ENCODE measurements at places on chromosomes 1 and 21.

DNA sequence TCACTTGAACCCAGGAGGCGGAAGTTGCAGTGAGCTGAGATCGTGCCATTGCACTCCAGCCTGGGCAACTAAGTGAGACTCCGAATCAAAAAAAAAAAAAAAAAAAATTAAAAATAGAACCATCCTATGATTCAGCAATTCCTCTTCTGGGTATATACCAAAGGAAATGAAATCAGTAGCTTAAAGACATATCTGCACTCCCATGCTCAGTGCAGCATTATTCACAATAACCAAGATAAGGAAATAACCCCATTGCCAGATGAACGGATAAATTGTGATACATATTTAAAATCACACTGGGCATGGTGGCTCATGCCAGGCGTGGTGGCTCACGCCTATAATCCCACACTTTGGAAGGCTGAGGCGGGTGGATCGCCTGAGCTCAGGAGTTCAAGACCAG, 23.8 kb downstream of the ALDH9A1 start:
- no peak for DNase-seq

GRCh38 chr1:147388969-147389368, 146.5 kb downstream of the CHD1L start:
- DNase-seq: no peak

- DNase-seq: no peak
These were observed 475.4 kb downstream of the PTPRU start for GRCh38 chr1:29711582-29712283.

DNA sequence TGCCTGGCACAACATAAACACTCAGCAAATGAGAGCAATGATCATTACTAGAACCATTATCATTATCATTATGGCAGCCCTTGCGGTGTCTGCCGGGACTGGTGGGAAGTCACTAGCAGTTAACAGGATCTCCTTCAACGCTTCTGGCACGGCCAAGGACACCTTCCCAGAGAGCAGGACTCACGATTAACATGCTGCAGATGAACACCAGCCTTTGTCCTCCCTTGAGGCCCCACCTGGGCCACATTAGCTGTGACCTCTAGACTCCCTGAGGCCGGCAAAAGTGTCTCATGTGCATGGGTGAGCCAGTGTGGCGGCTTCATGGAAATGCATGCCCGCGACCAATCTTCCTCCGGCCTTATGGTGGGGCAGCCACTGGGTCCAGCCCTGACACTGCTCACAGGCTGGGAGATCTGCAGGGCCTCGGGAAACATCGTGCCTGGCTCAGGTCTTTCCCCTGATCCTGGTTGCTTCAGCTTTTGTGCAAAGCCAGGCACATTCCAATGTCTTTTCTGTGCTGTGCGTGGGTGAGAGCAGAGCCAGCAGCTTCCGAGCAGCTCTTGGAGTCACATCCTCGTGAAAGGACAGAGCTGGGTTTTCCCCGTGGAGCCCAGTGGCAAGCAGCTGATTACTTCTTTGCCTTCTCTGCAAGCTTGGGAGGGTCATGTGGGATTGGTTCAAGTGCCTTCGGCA, 107.3 kb downstream of the HMGB4 start:
- no peak for DNase-seq

GRCh38 chr21:35791541-35792325, 268.6 kb downstream of the SETD4 start:
- no peak for DNase-seq

DNA sequence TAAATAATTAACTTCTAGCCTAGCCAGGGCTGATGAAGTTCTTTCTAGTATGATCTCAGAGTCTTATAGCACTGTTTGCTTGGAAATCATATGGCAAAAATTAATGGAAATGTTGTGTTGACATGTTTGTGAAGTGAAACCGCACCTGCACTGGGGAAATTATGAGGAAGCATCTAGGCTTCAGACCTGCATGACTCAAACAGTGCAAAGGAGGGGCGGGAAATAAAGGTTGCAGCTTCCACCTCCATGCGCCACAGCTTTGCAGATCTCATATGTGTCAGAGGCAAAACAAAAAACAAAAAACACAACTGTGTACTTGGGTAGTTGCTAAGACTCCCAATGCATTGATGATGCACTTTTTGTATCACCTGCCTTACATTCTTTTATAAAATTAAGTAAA, 1080.6 kb downstream of the PLA2G4A start:
- DNase-seq: no peak

- peak; percentile 88 for DNase-seq
These were observed 13.5 kb downstream of the TRAF3IP3 start for GRCh38 chr1:209769171-209769904.

DNA sequence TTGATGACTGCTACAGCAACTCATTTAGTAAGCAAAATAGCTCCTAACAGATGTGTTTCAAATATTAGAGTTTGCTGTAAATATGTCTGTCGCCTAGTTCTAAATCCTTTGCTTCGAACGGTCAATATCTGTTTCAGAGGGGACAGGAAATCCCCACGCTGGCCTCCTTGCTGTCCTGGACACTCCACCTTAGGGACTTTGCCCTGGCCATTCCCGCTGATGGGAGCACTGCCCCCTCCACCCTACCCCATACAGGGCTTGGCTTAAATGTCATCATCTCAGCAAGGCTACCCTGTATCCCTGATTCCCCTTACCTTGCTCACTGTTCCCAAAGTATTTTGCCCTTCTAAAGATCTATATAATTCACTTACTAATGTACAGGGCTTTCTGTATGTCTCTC, 86.1 kb upstream of the HIVEP3 start:
- no peak for DNase-seq

- DNase-seq: no peak
These were observed 58.9 kb downstream of the DIPK1A start for GRCh38 chr1:92902406-92902744.

GRCh38 chr21:43832648-43833047, 32.4 kb upstream of the AGPAT3 start:
- no peak for DNase-seq

- DNase-seq: no peak
These were observed 91.2 kb upstream of the SLC45A1 start for GRCh38 chr1:8226747-8227146.

GRCh38 chr1:116178837-116179236, 67.6 kb downstream of the MAB21L3 start:
- no peak for DNase-seq

DNA sequence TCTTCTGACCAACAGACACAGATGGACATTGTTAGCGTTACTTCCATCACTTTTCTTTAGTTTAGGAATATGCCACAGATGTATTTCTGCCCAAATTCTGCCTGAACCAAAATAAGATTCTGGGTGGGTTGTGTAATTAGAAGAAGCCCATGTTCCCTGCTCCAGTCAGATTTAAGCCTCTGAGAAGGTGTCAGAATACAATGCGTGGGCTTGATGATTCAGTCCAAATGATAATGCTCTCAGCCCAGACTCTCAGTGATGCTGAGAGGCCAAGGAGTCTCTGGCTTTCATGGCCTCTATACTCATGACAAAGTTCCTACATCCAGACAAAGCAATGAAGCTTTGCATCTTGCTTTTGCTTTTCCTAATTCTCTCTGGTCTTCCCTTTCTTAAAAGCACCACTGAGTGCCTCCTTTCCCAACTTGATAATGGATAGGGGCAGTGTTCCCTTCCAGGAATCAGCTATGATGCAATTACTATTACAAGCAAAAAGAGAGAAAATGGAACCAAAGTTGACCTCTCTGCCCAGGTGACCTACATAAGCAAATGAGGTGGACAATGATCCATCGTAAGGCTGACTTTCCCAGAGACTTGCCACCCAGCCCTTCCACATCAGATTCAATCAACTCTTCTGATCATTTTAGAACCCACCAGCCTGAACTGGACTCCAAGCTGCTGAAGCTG, 8.8 kb downstream of the SEC16B start:
- no peak for DNase-seq

GRCh38 chr1:154440036-154440804, 35.1 kb downstream of the IL6R start:
- no peak for DNase-seq

- DNase-seq: no peak
These were observed 27.8 kb upstream of the TIAM1 start for GRCh38 chr21:31371715-31372470.

DNA sequence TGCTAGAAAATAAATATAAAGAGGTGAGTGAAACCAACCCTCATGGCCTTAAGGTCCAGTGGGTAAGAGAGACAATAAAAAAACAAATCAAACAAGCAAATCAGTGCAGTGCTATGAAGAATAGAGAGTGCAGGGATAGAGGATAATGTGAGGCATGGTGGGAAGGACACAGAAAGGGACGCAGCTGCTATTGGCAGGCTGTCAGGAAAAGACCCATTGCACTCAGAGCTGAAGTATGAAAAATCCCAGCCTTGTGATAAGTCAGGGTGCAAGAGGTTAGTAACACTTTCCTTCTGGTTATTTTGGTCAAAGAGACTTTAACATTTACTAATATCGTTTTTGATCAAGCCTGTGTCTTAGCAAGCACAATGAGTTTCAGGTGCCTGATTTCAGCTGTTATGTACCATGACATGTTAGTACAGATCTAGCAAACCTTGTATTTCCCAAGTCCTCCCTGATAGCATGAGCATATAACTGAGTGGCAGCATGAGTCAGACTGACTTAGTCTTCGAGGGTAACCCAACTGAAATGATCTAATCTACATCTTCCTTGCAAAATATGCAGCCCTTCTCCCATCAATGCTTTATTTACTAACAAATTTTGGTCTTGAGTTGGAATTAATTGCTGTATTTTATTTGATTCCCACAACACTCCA, 31.7 kb downstream of the CHML start:
- no peak for DNase-seq

- no peak for DNase-seq
These were observed 77.6 kb upstream of the ZNF326 start for GRCh38 chr1:89917353-89917752.

- peak; percentile 90 for DNase-seq
These were observed 691 bp downstream of the SFPQ start for GRCh38 chr1:35192056-35192852.

DNA sequence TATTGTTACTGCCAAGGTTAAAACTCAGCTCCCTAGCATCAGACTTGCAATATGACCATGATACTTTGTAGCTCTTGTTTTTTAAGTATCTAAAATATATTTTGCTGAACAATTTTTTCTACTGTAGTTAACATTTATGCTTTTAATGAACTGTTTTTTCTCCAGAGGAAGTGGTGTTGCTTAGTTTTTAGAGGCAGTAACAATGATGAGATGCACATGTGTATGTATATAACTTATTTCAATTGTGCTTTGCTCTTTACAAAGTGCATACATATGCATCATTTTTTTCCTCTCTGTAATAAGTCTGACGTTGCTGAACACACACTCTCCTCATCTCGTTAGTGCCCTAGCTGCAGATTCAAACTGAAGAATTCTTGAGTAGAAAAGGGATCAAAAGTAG, 418.8 kb downstream of the ZP4 start:
- DNase-seq: no peak

- DNase-seq: no peak
These were observed 42.6 kb upstream of the GPR153 start for GRCh38 chr1:6303397-6304012.

GRCh38 chr1:99594205-99594604, 51.7 kb upstream of the PALMD start:
- no peak for DNase-seq

GRCh38 chr1:25727635-25728286, 72.2 kb upstream of the SELENON start:
- DNase-seq: no peak

DNA sequence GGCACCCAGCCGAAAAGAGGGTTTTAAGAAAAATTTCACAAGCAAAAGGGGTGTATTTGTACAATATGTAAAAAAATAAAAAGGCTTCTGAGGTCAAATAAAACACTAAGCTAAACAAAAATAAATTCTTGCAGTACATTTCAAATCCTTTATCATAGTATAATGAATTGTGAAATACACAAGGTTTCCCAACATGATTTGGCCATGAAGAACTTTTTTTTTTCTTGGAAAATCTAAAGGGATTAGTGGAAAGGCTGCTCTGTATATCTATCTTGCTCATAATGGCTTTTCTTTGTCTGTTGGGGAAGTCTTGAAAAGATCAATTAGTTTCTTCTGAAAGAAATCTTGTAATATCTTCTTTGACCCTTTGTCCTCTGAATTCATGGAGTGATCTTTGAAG, 593.4 kb downstream of the PLPP3 start:
- DNase-seq: no peak

GRCh38 chr1:39230261-39231190, 26.0 kb downstream of the MACF1 start:
- DNase-seq: peak; percentile 35

DNA sequence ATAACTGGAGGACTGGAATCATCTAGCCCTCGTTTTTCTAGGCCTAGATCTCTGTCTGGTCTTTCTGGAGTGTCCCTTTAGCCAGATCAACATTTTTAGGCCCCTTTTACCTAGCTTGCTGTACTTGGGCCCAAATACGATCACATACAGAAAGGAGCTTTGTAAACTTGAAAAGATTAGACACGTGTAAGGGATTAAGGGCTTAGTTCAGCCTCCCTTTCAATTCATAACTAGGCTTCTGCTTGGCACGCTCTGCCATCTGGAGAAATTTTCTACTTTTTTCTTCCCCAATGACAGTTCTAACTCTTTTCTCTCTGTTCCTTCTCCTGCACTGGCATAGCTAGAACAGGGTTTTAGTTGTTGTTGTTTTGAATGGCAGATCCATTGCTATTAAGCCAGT, 153.3 kb upstream of the BEND5 start:
- DNase-seq: no peak

GRCh38 chr1:37471345-37472231, 2.8 kb upstream of the ZC3H12A start:
- DNase-seq: no peak

DNA sequence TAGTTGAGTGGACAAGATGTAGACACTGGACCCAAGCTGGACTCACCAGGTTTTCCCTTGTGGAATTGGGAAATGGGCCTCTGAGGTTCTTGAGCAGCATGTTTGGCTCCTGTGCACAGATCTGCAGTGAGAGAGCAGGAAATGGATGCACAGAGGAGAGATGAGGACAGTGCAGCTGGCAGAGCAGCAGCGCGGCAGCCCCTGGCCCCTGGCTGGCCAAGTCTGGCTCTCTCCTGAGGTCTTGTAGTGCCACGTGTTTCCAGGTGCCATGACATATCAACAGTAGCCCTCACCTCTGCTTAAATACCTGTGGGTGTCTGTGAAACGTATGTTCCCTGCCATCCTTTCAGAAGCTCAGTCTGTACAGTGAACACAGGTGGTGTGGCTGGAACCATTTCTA, 19.2 kb upstream of the BCL10 start:
- DNase-seq: no peak

- DNase-seq: no peak
These were observed 84.1 kb upstream of the VANGL1 start for GRCh38 chr1:115557715-115558114.

GRCh38 chr1:27099587-27100334, 55.2 kb downstream of the SLC9A1 start:
- no peak for DNase-seq

DNA sequence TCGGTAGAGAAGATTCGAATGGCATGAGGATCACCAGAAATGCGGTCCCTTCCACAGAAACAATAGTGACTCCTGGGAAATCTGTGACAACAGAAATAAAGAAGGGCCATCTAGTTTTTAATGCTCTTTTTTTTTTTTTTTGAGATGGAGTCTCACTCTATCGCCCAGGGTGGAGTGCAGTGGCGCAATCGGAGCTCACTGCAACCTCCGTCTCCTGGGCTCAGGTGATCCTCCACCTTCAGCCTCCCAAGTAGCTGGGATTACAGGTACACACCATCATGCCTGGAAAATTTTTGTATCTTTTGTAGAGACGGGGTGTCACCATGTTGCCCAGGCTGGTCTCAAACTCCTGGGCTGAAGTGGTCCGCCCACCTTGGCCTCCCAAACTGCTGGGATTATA, 43.9 kb downstream of the L1TD1 start:
- DNase-seq: no peak

Data from activated naive CD4-positive, alpha-beta T cell treated with anti-CD3 and anti-CD28 coated beads, Interleukin-2, amount 10 ng/mL, durations not matched to agents 7 days and 5 days (primary cell).